Gastrocnemius medialis (tissue), 4 donors: ENCODE measurements at places on chromosomes 3 and 15.

- no peak for DNase-seq
Observed at GRCh38 chr3:134613006-134613520, 37.8 kb downstream of the KY start.

DNA sequence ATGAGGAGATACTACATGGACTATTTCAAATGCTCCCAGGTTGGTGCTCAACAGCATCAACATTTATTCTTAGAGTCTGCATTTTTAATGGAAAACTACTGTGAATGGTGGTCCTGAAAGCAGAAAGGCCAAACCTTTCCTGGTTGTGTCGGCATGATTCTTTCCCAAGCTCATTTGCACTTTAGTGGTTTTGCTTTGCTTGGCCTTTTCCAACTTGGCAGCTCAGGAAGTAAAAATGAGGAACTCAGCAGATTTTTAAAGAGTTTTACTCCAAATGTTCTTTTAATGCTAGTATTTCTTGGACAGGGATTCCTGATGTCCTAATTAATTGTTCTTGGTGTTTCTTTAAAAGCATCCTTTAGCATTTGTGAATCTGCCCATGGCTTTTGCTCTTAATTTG, 197.4 kb downstream of the SLC9A9 start:
- DNase-seq, result no peak

DNA sequence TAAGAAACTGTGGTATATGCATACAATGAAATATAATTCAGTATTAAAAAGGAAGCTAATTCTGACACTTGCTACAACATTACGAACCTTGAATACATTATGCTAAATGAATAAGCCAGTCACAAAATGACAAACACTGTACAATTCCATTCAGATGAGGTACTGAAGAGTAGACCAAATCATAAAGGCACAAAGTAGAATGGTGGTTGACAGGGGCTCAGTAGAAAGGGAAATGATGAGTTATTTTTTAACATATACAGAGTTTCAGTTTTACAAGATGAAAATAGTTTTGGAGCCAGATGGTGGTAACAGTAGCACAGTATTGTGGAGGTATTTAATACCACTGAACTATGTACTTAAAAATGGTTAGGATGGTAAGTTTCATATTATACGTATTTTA, 254.6 kb upstream of the RBMS3 start:
- no peak for DNase-seq

- peak; percentile 90 for DNase-seq
Observed at GRCh38 chr3:17140670-17141505, 256.1 kb downstream of the PLCL2 start.

- no peak for DNase-seq
Observed at GRCh38 chr15:26848498-26848897, 18.4 kb upstream of the GABRA5 start.

DNA sequence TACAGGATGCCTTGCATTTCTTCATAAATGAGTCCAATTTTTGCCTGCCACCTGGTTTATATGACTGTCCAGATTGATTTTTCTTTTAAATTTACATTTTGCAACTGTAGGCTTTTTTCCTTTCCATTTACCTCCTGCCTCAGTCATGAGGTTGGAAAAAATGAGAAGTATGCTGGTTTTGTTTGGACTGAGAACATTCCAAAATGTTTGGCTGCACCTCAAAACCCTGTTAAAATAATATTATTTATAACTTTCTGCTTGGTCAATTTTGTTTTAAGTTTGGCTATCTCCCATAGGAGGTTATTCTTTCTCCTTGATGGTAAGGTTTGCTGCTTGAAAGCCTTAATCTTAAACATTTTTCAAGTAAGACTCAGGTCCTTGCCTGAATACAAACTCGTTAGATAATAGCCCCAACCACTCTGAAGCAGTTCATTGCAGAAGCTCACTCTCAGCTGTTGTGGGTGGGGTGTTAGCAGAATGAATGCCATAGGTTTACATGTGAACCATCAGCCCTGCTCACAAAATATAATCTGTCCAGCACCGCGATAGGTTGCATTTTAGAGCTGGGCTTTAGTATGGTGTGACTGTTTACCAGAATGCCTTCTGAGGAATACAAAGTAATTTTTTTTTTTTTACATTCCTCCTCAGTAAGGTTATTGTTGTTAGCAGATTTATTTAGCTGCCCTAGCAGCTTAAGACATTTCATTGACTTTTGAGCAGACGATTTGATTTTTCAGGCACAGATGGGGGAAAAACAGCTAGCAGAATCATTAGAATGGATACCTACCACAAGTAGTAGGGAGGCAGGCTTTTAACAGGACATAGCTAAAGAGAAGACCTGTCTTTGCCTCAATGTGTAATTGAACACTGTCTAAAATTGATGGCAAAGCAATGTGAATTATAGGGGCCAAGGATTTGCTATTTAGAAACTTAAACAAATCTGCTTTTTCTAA, 630.8 kb upstream of the KCNMB2 start:
- no peak for DNase-seq

DNA sequence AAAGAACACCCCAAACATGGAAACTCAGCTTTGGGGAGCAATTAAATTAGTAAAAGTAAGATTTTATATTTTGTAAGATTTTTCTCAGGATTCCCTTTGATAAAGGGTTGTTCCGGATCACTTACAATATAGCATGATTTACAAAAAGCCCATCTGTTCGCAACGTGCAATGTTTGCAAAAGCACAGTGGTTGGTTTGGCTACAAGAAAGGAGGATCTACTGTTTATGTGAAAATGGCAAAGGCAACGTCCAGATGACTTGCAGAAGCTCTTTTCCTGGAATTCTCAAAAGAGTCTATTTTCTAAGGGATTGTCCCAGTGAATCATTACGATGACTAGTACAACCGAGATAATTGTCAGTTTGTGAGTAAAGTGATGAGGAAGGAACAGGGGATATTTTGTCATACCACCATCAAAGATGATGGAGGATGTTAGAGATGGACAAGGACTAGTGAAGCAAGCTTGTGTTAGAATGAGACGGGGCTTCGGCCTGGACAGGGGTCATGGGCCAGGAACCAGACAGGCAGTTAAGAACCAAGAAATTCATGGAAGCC, 71.6 kb downstream of the CRYGS start:
- DNase-seq, result no peak

DNA sequence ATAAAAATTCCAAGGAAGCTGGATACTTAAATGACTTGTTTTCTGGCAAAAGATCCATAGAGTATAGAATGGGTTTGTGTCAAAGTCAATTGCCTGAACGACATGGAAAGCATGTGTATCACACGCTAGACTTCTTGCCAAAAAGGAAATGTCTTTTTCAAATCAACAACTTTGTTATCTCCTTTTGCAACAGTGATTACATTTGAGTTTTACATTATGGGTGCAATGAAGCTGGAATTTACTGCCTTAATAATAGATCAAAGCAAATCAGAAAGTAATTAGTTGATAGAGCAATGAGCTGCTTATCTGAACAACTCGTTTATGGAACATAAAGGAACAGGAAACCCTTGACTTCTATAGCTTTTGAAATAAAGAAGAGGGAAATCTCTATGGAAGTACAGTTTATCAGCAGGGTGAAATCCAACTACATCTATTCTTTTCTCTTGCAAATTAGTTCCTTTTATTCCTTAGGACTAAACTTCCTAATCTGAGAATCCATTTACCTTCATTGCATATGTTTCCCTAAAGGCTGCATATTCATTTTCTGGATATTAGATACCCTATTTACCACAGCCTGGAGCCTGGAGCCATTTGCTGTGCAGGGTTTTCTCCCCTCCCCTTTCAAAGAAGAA, 415.1 kb upstream of the NECTIN3 start:
- no peak for DNase-seq

GRCh38 chr3:115022835-115023398, 124.2 kb downstream of the ZBTB20 start:
- DNase-seq, result no peak

GRCh38 chr3:62365391-62366125, 7.8 kb downstream of the FEZF2 start:
- DNase-seq, result no peak
